Thymus (tissue), 14 donors: ENCODE measurements at places on chromosomes 1 and 21.

DNA sequence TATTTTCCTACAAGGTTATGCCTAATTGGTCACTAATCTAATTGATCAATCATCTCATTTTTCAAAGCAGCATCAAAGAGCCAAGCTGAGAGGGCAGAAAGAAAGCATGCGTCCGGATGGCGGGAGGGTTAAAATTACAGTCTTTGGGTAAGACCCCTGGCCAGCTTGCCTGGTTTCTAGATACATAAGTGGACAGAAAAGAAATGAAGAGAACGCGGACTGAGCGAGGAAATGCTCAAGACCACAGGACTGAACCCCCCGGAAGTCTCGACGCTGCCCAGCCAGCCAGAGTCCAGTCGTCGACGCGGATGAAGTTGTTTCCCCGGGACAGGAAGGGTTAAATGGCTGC, 297.2 kb downstream of the OMA1 start:
- H3K4me1 ChIP-seq = peaks cover 3% of the 10 kb centered on the region
- no peak overlapping the region for H3K27ac ChIP-seq
- peaks cover 35% of the 10 kb centered on the region for H3K27me3 ChIP-seq

DNA sequence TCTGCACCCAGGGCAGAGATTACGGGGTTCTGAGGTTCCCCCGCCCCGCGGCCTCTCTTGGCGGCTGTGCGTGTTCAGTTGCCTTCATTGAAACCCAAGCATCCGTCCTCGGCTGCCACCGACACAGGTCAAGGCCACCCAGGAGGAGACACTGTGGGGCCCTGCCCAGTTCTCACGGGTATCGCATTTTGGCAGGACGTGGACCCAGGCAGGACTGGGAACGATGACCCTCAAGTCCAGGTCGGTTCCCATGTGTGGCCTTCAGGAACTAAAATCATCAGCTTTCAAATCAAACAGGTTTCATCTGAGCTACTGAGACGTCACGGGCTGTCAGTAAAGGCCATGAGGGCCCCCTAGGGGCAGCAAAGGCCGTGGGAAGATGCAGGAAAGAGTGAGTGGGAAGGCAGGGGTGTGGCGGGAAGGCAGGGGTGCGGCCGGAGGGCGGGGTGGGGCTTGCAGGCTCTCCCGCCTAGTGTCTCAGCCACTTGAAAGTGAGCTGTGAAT, 7.0 kb upstream of the C1orf174 start:
- H3K27me3 ChIP-seq = no peaks in the 10 kb centered on the region
- no peak for DNase-seq
- H3K36me3 ChIP-seq = no peaks in the 10 kb centered on the region
- H3K27ac ChIP-seq = no peak overlapping the region

DNA sequence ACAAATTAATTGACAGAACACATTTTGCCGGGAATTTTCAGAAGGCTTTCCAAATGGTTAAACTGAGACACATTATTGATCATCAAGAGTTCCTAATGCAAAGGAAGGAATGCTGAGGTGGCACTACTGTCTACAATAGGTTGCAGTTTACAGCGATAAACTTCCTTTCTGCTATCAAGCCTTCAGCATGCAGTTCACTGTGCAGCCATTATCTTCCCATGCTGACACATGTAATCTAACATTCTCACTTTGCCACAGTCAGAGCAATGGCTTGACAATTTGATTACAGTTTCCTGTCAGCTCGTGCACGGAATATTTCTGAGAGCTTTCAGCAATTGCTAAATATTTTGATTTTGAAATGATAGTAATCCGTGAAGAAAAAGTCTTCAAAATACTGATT, 166.9 kb upstream of the PRMT6 start:
- H3K4me1 ChIP-seq = no peaks in the 10 kb centered on the region
- no peaks in the 10 kb centered on the region for H3K27me3 ChIP-seq
- H3K27ac ChIP-seq = no peak overlapping the region

- no peak overlapping the region for H3K27ac ChIP-seq
- no peaks in the 10 kb centered on the region for H3K4me1 ChIP-seq
- no peak overlapping the region for H3K4me3 ChIP-seq
- DNase-seq = no peak
- no peaks in the 10 kb centered on the region for H3K27me3 ChIP-seq
These were observed 119.8 kb downstream of the RNF220 start for GRCh38 chr1:44524655-44525500.

DNA sequence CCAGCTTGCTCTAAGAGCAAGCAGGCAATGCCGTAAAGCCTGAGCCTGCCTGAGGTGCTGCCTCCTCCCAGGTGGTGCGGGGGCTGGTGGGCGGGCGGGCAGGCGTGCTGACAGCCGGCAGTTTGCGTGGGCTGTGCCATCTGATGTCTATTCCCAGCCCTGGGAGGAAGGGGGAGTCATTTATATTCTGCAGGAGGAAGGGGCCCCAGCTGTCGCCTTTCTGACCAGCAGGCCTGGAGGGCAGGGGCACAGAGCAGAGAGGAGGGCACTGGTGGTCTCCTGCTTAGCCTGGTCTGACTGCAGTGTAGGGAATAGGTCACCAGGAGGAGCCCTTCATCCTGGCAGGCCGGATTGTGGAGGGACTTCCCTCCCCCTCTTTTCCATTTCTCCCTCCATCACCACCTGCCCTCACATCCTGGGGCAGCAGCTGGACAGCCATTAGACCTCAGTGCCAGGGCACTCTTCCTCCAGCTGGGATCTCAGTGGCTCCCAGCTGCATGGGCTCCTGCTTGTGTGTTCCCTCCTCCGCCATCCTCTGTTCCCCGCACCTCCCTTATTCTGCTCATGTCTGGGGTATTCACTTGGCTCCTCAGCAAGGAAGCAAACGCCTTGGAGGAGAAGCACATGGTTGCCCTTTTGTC, 4.4 kb downstream of the CYB561D1 start:
- no peaks in the 10 kb centered on the region for H3K27me3 ChIP-seq
- DNase-seq = no peak
- H3K27ac ChIP-seq = peak overlapping the region; percentile 26
- peaks cover 36% of the 10 kb centered on the region for H3K36me3 ChIP-seq
